Activated CD8-positive, alpha-beta memory T cell treated with anti-CD3 and anti-CD28 coated beads for 1 hour (primary cell): ENCODE measurements at places on chromosomes 6 and 20.

DNA sequence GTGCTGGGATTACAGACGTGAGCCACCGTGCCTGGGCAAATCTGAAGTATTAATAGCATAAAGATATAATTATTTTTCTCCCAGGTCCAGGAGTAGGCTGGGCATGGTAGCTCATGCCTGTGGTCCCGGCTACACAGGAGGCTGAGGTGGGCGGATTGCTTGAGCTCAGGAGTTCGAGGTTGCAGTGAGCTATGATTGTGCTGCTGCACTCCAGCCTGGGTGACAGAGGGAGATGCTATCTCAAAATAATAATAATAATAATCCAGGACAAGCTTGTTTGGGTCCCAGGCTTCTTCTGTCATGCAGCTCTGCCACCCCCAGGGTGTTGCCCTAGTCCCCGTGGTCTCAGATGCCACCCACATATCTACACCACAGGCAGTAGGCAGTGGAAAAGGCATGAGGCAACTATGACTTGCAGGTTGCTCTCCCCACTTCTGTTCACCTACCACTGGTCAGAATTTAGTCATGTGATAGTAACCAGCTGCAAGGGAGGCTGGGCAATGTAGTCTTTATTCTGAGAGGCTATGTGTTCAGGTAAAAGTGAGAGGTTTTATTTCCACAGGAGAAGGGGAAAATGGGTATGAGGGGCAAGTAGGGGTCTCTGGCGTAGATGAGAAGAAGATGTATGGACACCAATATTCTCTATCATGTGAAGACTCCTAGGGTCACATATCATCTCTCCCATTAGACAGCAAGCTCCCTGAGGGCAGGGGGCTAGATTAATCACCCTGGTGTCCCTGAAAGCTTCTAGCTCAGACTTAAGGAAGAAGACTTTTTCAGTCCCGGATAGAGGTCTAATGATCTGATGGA lies 25.7 kb downstream of the TCF15 start:
- DNase-seq: no peak

GRCh38 chr6:36730424-36731380 lies 33.1 kb downstream of the RAB44 start:
- DNase-seq: no peak

DNA sequence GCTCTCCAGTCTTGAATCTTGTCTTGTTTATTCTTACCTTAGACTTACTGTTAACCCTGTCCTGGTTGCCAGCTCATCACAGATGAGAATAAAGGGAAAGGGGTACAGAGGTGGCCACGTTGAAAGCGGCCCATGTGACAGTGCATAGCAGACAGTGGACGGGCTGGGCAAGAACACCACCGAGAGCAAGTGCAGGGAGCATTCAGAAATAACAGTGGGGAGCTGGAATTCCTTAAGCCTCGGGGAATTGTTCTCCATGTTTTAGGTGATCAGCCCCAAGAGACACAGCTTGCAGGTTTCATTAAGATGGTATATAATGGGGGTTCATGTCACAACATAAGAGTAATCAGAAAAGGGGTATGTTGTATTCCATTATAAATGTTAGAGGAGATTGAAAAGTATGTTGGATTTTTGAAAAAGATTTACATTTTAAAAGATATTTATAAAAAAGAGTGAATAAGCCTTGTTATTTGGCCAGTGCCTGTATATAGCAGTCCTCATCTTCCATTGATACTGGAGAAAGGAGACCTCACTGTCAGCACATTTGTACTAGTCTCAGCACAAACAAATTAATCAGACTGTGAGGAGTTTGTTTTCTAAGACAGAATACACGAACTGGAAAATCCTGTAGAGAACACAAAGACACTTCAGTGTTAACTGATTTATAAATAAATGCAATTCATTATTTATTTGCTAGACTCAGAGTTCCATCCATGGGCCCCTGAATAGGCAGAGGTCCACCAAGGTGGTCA lies 35.4 kb downstream of the VAPB start:
- DNase-seq: no peak

- no peak for DNase-seq
Measured at GRCh38 chr20:45629496-45630100, at the start of gene WFDC10A. Gene WFDC10A, plus strand, starts transcription at chr20:45629739. Its CDS starts 75 bp downstream, at chr20:45629814.

- DNase-seq: no peak
Measured at GRCh38 chr20:25470045-25470444, 62.6 kb downstream of the GINS1 start.

- DNase-seq: no peak
Measured at GRCh38 chr6:170344631-170345576, 38.3 kb downstream of the FAM120B start.

DNA sequence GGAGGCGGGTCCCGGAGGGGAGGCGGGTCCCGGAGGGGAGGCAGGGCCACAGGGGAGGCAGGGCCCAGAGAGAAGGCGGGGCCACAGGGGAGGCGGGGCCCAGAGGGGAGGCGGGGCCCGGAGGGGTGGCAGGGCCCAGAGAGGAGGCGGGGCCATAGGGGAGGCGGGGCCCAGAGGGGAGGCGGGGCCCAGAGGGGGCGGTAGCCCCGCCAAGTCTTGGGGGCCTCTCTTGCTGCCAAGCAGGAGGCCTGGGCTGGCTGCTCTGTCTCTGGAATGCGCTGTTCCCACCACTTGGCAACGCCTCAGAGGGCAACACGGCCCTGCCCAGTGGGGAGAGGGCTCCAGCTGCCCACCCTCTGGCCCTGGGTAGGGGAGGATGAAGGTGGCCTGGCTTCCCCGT lies 80.5 kb downstream of the YTHDF1 start:
- DNase-seq: no peak

- no peak for DNase-seq
Measured at GRCh38 chr6:22059126-22059525, 237.7 kb downstream of the PRL start.

DNA sequence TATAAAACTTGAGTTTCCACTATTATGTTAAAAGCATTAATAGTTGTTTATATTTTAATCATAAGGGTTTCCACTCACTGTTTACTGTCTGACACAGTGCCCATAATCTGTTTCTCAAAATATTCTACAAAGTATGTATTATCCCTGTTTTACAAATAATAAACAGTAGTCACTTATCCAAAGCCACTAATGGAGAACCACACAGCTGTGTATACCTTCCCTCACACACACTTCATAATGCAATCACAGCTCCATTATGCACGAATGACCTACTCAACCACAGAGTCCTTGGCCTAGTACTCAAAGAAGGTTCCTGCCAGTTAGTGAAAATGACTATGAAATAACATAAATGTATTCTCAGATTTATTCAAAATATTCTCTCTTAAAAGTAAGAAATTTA lies 103.1 kb downstream of the EPB41L2 start:
- no peak for DNase-seq

GRCh38 chr6:163651915-163652668 lies 237.6 kb downstream of the QKI start:
- DNase-seq: no peak

DNA sequence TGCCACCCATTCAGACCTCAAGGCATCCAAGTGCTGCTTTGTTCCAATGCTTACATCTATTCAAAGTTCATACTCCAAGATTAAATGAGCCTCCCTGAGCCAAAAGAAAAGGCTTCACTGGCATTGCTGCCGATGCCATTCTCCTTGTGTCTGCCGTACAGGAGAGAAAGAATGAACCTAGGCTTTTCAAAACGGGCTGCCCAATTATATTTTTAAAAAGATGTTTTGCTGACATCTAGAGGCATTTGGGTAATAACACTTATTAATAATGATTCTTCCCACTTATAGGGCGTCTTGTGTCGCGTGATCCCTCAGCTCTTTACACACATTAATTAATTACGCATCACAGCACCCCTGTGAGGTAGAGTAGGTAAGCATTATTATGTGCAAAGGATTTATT lies 545.6 kb downstream of the PKHD1 start:
- no peak for DNase-seq

- no peak for DNase-seq
Measured at GRCh38 chr20:53138454-53139262, 166.5 kb downstream of the TSHZ2 start.

DNA sequence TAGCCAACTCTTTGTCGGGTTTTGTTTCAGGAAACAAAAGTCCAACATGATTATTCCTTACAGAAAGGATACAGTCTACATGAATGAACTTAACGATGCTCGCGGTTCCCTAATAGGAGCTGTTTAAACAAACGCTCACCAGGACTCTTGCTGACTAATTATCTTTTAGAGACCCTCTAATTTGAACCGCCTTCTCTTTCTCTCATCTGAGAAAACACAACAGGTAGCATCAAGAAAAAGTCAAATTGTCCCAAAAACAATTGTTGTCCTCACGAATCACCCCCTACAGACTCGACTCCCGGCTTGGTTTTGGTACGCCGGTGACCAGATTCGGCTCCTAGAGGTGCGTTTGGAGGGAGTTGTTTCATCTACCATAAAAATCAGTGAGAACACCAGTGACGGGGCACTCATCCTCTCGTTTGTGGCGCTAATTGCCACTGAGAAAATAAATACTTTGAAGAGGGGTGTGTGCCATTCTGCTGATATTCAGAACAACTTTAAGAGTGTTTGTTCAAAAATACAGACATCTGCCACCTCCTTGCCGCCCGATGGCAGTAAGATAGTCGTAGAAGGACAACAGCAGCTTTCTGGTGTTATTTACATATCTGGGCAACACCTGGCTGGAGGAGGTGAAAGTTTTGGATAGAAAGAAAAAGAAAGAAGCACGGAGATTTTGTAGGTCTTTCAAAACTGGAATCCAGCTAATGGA lies 1.1 kb upstream of the SIM1 start:
- no peak for DNase-seq

- DNase-seq: no peak
Measured at GRCh38 chr6:32291543-32291942, 67.7 kb upstream of the NOTCH4 start.

DNA sequence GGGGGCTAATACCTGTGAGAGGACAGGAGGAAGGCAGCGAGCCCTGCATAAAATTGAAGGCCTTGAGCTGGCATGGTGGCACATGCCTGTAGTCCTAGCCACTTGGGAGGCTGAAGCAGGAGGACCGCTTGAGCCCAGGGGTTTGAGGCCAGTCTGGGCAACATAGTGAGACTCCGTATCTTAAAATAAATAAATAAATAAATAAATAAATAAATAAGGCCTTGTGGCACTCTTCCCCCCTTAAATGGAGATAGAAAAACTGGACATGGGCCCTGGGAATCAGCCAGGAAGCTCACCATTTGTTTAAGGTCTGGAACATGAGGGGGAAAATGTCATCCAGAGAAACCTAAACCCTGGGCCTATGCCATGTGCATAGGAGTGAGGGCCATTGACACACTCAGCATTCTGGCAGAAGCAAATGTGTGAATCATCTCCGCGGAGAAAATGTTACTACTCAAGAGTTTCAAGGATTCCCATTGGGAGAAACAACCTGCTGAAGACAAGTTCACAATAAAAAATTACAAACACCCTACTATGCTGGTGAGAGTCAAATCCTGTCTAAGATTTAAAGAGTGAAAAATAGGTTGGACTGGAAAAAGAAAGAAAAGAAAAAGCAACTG lies 51.9 kb upstream of the UBR2 start:
- no peak for DNase-seq

- DNase-seq: no peak
Measured at GRCh38 chr6:108596956-108597355, 36.2 kb downstream of the FOXO3 start.

- no peak for DNase-seq
Measured at GRCh38 chr20:10609276-10609675, 64.5 kb downstream of the JAG1 start.

- DNase-seq: no peak
Measured at GRCh38 chr20:33444797-33445560, 1.4 kb upstream of the SNTA1 start.

- DNase-seq: peak; percentile 50
Measured at GRCh38 chr6:2891768-2892170, 11.3 kb downstream of the SERPINB9 start.

- DNase-seq: no peak
Measured at GRCh38 chr6:154605178-154605881, 94.8 kb upstream of the CNKSR3 start.

GRCh38 chr6:35727231-35727934 lies 9.4 kb upstream of the ARMC12 start:
- DNase-seq: no peak

- no peak for DNase-seq
Measured at GRCh38 chr20:38046572-38046971, 13.0 kb downstream of the RPRD1B start.

- DNase-seq: no peak
Measured at GRCh38 chr6:90397047-90397446, 100.4 kb upstream of the BACH2 start.

GRCh38 chr20:38222231-38222922 lies 38.2 kb downstream of the KIAA1755 start:
- no peak for DNase-seq

GRCh38 chr6:84193114-84193708 lies 34.2 kb downstream of the CEP162 start:
- DNase-seq: no peak

- no peak for DNase-seq
Measured at GRCh38 chr6:1348675-1349074, 36.8 kb downstream of the FOXQ1 start.

- no peak for DNase-seq
Measured at GRCh38 chr6:159959976-159960384, 8.9 kb upstream of the IGF2R start.
